Right lung (tissue), 10 donors: ENCODE measurements at places on chromosomes 2 and 18. TPM values are rescaled to one million over a fixed set of nuclear protein-coding genes. Genes with fewer than 3 reads are reported as not detected.

Gene CCL20
- 0.52 TPM for polyA plus RNA-seq

Gene HAUS1
- polyA plus RNA-seq: 56.1 TPM

Gene ABCB11
- polyA plus RNA-seq: 0.14 TPM

Gene NEB
- polyA plus RNA-seq: 11.7 TPM

Gene PPM1B
- 41.7 TPM for polyA plus RNA-seq

Gene TFCP2L1
- 4.4 TPM for polyA plus RNA-seq

Gene C2orf66
- polyA plus RNA-seq: 0.18 TPM

Gene PIAS2
- 22.9 TPM for polyA plus RNA-seq

Gene PCARE
- polyA plus RNA-seq: not detected

Gene NT5C1B
- polyA plus RNA-seq: 1.3 TPM

Gene ECEL1
- polyA plus RNA-seq: 0.37 TPM

Gene ANKRD44
- 20.4 TPM for polyA plus RNA-seq

Gene PLCD4
- 10.7 TPM for polyA plus RNA-seq

Gene DARS1
- 147 TPM for polyA plus RNA-seq

Gene FEV
- polyA plus RNA-seq: not detected

Gene RAX
- not detected for polyA plus RNA-seq

Gene CYP27A1
- polyA plus RNA-seq: 30.8 TPM

Gene RFX8
- polyA plus RNA-seq: 1.1 TPM

Gene ASB18
- 0.06 TPM for polyA plus RNA-seq

Gene CBLN2
- polyA plus RNA-seq: 7.0 TPM

Gene PTPRN
- polyA plus RNA-seq: 0.68 TPM

Gene SLC14A1
- 1.9 TPM for polyA plus RNA-seq

Gene STAMBP
- 49.9 TPM for polyA plus RNA-seq

Gene IL36A
- not detected for polyA plus RNA-seq

Gene ALKAL2
- polyA plus RNA-seq: 7.5 TPM

Gene NEU2
- polyA plus RNA-seq: not detected

Gene EPHA4
- 27.8 TPM for polyA plus RNA-seq

Gene GAL3ST2
- 0.33 TPM for polyA plus RNA-seq

Gene GPR155
- 3.4 TPM for polyA plus RNA-seq

Gene IL37
- polyA plus RNA-seq: 0.65 TPM

Gene ZNF512
- polyA plus RNA-seq: 87.2 TPM

Gene EMX1
- polyA plus RNA-seq: 0.15 TPM

Gene SPR
- 6.4 TPM for polyA plus RNA-seq

Gene CTLA4
- 0.12 TPM for polyA plus RNA-seq

Gene NAT8
- 1.7 TPM for polyA plus RNA-seq

Gene CNDP1
- polyA plus RNA-seq: 0.37 TPM

Gene CPO
- polyA plus RNA-seq: 0.57 TPM

Gene REL
- 11.0 TPM for polyA plus RNA-seq

Gene TWIST2
- polyA plus RNA-seq: 4.6 TPM

Gene RUFY4
- 0.30 TPM for polyA plus RNA-seq

Gene FSIP2
- 2.0 TPM for polyA plus RNA-seq

Gene ZNF804A
- polyA plus RNA-seq: not detected

Gene LDAH
- polyA plus RNA-seq: 17.9 TPM

Gene ATG16L1
- polyA plus RNA-seq: 19.1 TPM

Gene HOXD12
- polyA plus RNA-seq: not detected

Gene STAT4
- 4.9 TPM for polyA plus RNA-seq

Gene SFT2D3
- not detected for polyA plus RNA-seq

Gene PARD3B
- 13.6 TPM for polyA plus RNA-seq

Gene CDCA7
- polyA plus RNA-seq: 99.4 TPM

Gene KCNJ13
- polyA plus RNA-seq: 5.4 TPM

Gene IL18R1
- 2.2 TPM for polyA plus RNA-seq

Gene POTEF
- 0.18 TPM for polyA plus RNA-seq

Gene CCDC93
- polyA plus RNA-seq: 45.5 TPM
